Dermis blood vessel endothelial cell (primary cell): ENCODE measurements at places on chromosomes 5 and 9. TPM values are rescaled to one million over a fixed set of nuclear protein-coding genes. Genes with fewer than 3 reads are reported as not detected.

Gene CCDC187
- not detected in 2 replicates for total RNA-seq

Gene ABLIM3
- total RNA-seq, result 29.8 and 41.3 TPM in 2 replicates

Gene MYMK
- total RNA-seq, result not detected in 2 replicates

Gene PAEP
- not detected in 2 replicates for total RNA-seq

Gene PCDHA2
- 0.17 TPM in 1 of 2 replicates, not detected in the other for total RNA-seq
